ENCODE measurements at places on chromosomes 12 and 14.

- DNase-seq, result no peak
Measured at GRCh38 chr12:106564678-106565329, 18.0 kb upstream of the RFX4 start.

- no peak for DNase-seq
Measured at GRCh38 chr12:27779416-27779919, 565 bp upstream of the KLHL42 start.

DNA sequence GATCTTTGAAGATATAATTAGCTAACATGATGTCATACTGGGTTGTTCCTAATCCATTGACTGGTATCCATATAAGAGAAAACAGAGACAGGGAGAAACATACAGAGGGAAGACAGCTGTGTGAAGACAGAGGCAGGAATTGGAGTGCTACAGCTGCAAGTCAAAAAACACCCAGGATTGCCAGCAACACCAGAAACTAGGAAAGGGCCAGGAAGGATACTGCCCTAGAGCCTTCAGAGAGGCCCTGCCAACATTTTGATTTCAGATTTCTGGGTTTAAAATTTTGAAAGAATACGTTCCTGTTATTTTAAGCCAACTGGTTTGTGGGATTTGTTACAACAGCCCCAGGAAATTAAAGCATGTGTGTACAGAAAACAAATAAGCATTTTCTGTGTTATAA, 473.7 kb upstream of the FLRT2 start:
- no peak for DNase-seq

DNA sequence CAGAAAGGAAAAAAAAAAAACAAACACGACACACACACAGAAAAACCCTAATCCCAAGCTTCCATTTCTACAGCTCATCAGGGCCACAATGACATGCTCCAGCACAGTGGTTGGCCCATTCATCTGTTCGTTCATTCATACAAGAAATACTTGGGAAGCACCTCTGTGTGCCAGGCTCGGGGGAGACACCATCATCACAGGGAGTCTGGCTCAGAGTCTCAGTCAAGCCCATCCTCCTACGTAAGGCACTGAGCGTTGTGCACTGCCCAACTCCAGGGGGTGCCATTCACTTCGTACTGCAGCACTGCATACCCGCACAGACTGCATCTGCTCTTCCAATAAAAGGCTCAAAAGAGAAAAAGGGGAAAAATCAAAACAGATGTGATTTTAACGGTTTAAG, 15.3 kb downstream of the VPS37B start:
- DNase-seq, result no peak

DNA sequence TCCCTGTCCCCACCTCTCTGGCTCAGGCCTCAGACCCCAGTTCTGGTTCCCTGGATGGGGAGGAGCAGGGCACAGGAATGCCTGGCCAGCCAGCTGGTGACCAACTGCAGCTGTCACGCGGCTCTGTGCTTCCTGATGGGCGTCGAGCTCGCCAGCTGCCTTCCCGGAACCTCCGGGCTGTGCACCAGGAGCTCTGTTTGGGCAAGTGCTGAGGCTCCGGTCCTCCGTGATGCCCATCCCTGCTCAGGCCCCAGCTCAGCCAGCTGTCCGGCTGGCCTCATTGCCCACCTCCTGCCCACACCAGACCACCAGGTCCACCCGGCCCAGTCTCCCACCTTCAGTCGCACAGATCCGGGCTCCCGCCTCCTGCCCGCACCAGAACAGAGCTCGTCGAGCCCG, 4.8 kb downstream of the IFFO1 start:
- DNase-seq, result no peak

- no peak for DNase-seq
Measured at GRCh38 chr12:127964717-127965116, 302.3 kb upstream of the TMEM132C start.

- no peak for DNase-seq
Measured at GRCh38 chr14:78709795-78710557, 539.8 kb downstream of the NRXN3 start.

- DNase-seq, result no peak
Measured at GRCh38 chr14:38143659-38144505, 63.8 kb upstream of the SSTR1 start.

DNA sequence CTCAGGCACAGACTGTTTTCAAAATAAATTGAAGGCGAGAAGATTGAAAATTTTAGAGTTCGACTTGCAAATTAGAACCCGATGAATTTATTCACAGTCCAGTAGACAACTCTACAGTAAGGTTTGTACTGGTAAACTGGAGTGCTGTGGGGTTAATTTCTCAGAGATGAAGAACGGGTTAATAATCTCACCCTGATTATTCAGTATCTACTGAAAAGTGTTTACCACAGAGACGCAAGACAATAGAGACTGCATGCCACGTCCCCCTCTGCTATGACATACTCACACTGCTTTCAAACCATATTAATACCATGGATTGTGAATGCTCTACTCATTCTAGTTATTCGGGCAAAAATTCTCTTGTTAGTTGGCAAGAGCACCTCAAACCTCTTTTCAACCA, 36.1 kb downstream of the CFL2 start:
- no peak for DNase-seq

- no peak for DNase-seq
Measured at GRCh38 chr12:129854591-129854990, 49.2 kb downstream of the TMEM132D start.

DNA sequence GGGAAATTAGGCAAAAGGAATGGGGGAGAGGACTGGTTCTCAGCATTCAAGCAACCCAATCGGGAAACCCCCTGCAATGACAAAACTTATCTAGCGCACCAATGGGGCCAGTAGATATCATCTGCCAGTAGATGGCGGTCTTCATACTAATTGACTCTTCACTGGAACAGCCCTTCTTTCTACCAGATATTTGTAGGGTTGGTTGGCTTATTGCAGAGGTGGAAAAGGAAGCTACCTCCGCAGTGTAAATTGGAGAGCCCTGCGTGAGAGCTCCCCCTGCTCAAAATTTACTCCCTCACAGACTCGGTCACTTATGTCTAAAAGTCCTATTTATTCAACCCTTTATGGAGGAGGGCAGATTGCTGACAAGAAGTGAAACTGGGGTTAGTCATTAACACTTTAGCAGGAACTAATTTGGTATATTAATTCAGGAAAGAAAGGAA, 166.1 kb upstream of the CCND2 start:
- DNase-seq, result no peak

GRCh38 chr14:72788972-72789728, 104.8 kb downstream of the DPF3 start:
- DNase-seq, result no peak

DNA sequence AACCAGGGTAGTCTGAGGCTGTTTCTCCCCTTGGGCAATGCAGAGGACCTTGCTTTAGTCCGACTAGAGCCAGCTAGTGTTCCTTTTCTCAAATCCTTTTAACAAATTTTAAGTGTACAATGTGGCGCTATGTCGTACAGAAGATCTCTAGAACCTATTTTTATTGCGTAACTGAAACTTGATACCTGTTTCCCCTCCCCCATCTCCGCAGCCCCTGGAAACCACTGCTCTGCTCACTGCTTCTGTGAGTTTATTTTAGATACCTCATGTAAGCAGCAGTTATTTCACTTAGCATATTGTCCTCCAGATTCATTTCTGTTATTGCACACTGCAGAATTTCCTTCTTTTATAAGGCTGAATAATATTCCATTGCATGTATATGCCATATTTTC, 1092.3 kb downstream of the AACS start:
- no peak for DNase-seq

GRCh38 chr14:54929556-54929955, 26.9 kb upstream of the GCH1 start:
- no peak for DNase-seq

GRCh38 chr12:47892819-47893218, 12.0 kb downstream of the VDR start:
- DNase-seq, result no peak

DNA sequence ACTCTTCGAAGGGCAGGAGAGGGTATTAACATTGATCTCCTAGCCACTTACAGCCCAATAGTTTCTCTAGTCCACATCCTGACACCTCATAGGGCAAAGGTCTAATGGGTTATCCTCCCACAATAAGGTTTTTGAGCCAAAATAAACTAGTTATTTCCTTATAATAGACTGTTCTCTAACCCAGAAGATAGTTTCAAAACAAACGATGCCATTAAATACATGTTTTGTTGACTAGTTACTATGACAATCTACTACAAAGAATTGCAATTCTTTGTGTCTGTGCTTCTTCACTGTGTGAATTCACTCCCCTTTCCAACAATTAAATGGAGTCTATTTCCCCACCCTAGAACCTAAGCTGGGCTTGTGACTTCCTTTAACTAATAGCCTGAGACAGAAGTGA, 6.4 kb upstream of the ACTR10 start:
- no peak for DNase-seq

- DNase-seq, result no peak
Measured at GRCh38 chr12:51192284-51192671, 19.3 kb upstream of the TFCP2 start.

GRCh38 chr14:20412411-20412810, 890 bp downstream of the TEP1 start:
- no peak for DNase-seq

- no peak for DNase-seq
Measured at GRCh38 chr12:28578361-28578760, 388.1 kb downstream of the CCDC91 start.

DNA sequence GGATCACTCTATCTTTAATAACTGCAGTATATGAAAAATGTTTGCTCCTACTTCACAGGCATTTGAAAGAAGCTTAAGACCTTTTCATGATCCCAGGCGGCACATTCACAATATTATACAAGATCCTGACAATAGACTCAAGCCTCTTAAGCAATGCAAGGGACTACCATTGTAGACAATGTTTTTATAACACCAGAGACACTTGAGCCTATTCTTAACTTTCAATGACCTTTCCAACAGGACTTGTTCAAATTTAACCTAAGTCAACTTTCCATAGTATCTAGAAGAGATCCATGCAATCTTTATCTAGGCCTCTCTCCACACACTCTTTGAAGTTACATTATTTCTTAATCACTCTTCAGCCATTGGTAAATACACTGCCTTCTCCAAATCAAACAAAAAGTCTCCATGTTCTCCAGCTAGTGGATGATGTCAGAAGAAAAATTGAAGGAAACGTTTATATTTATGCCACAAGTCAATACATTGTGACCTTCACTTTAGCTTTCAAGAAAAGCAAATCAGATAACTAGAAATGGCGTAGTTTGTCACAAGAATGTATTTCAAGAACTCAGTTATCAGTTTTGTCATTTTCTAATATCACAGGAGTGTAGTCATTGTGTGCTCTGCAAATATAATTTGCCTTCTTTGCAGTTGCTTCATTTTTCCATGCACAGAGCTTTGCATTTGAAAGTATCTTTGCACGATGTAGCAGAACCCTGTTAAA, 41.2 kb downstream of the PHLDA1 start:
- no peak for DNase-seq
